ENCODE measurements at places on chromosomes 2 and 18.

- no peak for DNase-seq
Measured at GRCh38 chr2:105907184-105907583, 162.5 kb downstream of the NCK2 start.

DNA sequence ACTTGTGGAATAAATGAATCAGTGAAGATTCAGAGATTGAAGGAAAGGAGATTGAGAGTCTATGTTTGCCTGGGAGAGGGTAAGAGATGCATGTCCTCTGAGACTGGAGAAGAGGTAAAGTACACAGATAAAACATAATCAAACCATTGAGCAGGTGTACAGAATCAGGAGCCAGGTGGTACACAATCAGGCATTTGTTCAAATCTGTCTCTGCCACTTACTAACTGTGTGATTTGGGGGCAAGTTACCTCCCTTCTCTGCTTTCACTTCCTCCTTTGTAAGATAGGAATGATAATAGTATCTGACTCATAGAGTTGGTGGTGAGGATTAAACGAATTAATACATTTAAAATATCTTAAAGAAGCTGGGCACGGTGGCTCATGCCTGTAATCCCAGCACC lies 94.0 kb downstream of the CDK15 start:
- no peak for DNase-seq

- no peak for DNase-seq
Measured at GRCh38 chr2:70957798-70958197, 20.6 kb upstream of the ANKRD53 start.

GRCh38 chr2:144948205-144948855 lies 428.4 kb upstream of the ZEB2 start:
- DNase-seq = no peak

- DNase-seq = no peak
Measured at GRCh38 chr2:105383432-105384166, 15.3 kb downstream of the FHL2 start.

DNA sequence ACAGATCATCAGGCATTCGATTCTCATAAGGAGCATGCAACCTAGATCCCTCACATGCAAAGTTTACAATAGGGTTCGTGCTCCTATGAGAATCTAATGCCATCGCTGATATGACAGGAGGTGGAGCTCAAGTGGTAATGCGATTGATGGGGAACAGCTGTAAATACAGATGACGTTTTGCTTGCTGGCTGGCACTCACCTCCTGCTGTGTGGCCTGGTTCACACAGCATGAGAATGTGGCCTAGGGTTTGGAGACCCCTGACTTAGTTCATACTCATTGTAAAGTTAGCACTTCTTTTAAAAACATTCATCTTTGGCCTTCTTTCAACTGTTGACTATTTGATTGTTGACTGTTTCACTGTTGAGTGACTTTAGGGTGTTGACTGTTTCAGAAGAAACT lies 8.7 kb upstream of the CHMP1B start:
- no peak for DNase-seq

- DNase-seq = no peak
Measured at GRCh38 chr18:28193177-28193778, 16.3 kb upstream of the CDH2 start.

DNA sequence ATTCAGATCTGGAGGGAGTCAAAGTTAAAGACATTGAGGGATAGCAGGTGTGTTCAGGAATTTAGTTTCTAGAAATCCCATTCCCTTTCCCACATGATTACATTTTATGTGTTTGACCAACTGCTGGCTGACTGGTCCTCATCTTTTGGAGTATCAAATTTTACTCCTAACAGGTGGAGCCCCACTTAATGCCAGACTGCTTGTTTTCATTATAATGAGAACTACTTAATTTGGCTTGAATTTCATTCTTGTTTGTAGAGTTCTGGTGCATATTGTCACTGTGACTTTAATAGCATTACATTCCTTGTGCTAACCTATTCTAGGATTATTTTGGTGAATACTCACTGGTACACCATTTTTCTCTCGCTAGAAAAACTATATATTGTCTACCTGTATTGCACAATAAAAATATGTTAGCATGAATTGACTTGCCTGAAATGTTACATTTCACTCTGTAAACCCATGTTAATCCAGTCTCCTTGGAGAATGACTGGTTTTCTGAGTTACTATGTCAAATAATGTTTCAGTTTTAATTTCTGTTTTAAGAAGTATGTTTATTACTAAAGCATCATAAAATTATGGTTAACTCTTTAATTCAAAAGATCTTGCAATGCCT lies 98.2 kb downstream of the TANC1 start:
- no peak for DNase-seq

DNA sequence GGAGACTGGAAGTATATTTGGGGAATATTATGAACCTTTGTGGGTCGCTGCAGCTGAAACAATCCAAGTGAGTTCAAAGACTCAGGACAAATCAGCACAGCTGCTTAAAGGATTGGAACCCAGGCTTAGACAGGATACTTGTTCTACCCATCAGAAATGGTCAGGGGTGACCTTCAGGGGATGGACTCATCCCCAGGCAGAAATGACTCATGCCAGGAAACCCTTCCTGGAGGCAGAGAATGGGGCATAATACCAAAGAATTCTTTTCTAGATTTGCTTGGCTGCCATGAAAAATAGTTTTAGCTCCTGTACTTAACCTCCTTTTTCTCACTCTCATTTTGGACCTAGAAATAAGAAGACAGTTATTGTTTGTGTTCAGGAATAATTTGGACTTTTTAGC lies 425.5 kb downstream of the TSN start:
- DNase-seq = no peak

GRCh38 chr2:214104219-214104618 lies 306.6 kb upstream of the VWC2L start:
- DNase-seq = no peak
